Fibroblast of villous mesenchyme (primary cell): ENCODE measurements at places on chromosomes 4 and X.
A peak's percentile ranks its signal among the peaks of the same experiment; 100 is the strongest.

- DNase-seq = peak; percentile 3
Measured at GRCh38 chrX:78199851-78200250, 60.4 kb upstream of the TAF9B start.

DNA sequence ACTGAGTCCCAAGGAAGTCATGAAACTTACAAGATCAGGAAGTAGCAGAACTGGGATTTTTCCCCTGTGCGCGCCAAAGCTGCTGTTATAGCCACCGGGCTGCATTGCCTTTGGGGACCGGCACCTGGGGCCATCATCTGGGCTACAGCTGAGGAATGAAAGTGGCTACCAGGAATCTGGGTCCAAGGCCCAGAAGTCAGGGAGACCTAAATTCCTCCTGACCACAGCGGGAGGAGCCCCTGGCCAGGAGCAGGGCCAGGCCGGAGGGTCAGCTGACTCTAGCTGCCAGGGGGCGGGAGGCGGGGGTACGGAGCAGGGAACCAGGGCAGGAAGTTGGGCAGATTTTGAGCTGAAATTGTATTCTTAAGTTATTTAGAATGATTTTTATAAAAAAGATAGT is 242.4 kb downstream of the EVC2 start:
- no peak for DNase-seq

GRCh38 chr4:137226900-137227299 is 305.4 kb downstream of the PCDH18 start:
- DNase-seq = peak; percentile 20

DNA sequence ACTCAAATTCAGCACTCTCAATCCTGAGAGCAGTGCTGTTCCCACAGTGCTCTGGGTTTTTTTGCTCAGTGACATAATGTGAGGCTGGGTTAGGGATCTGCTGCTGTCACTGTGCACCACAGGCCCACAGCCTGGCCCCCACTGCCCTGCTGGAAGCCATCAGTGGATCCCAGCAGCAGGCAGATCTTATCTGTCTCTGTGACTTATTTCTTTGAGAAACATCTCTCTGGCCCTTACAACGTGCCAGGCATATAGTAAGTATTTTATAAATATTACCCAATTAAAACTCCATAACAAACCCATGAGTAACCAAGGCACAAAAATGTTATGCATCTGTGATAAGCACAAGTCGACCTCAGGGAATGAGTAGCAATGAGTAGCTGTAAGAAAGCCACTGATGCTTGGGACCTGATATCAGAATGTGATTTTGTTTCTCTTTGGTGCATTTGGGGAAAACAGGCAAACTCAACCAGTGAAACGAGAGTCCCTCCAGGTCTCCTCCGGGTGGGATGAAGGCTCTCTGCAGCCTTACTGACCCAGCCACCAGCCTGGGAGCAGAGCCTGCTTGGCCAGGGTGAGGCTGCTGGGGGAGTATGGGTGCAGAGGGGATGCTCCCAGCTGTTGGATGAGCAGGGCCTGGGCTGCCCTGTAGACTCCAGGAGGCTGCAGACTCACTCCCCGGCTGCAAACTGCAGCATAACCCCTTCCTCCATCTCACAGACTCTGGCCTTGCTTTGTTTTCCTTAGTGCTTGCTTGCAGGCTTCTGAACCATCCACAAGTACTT is 172.7 kb upstream of the LNX1 start:
- peak; percentile 79 for DNase-seq

GRCh38 chrX:71321731-71322130 is 20.2 kb downstream of the ITGB1BP2 start:
- DNase-seq = peak; percentile 68

- DNase-seq = no peak
Measured at GRCh38 chrX:53031380-53031779, 17.2 kb upstream of the GPR173 start.

GRCh38 chrX:132046533-132046932 is 23.4 kb downstream of the STK26 start:
- peak; percentile 6 for DNase-seq

DNA sequence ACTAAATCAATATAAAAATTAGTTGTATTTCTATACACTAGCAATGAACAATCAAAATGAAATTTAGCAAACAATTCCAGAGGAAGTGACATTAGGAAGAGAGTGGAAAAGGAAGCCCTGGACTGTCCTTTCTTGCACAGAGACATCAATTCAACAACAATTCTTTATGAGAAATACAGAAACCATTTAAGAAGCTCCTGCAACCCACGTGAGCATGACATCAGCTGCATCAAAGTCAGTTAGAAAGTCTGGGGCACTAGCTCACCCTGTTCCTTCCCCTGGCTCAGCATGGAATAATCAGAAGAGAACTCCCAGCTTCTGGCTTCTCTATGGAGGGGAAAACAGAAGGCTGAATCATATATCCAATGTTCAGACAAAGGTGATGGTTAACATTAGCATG is 48.6 kb upstream of the STARD8 start:
- no peak for DNase-seq

GRCh38 chr4:145840162-145840768 is 98.4 kb downstream of the ZNF827 start:
- peak; percentile 45 for DNase-seq
